ENCODE measurements at places on chromosomes 1 and 21.

GRCh38 chr1:56494306-56494705 lies 85.1 kb downstream of the PLPP3 start:
- DNase-seq, result no peak

DNA sequence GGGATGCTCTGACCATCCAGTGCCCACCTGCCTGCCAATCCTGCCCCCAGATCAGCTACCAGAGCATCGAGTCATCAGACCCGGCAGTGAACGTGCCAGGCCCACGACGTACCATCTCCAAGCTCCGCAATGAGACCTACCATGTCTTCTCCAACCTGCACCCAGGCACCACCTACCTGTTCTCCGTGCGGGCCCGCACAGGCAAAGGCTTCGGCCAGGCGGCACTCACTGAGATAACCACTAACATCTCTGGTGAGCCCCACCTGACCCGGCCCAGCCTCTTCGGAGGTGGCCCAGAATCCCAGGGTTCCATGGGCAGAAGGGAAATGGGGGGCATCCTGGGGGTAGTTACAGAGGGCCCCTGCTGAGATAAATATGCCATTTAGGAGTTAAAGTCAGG lies 43.1 kb downstream of the PTPRU start:
- no peak for DNase-seq

DNA sequence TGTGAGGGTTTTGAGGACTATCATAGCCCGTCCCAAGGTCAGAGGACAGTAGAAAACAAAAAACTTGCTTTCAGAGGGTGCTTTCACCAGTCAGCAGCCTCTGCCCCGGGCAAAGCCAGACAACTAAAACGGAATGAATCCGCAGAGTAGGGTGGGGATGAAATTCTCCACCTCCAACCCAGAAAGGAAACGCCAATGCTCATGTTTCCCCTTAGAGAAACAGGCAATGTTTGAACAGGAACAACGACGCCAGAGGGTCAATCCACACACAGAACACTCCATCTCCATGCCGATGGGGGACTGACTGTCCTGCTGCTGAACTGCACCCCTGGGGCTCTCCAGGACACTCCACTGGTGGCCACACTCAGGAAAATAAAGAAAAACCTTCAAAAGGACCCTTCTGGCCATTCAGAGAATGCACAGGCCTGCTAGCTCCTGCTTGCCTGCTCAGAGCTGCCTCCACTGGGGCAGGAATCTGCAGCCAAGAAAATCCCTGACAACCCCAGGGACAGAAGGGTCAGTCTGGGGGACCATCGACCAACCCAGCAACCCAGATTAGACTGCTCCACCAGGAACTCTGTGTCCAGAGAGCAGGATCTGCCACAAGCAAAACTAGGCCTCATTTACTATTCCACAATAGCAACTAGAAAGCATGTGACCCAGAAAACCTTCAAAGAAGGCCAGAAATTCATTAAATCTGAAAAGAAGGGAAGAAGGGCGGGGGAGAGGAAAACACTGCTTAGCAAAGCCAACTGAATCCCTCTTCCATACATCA lies 116.0 kb downstream of the TOMM20 start:
- no peak for DNase-seq

- DNase-seq, result no peak
These were observed 112.5 kb downstream of the CSMD2 start for GRCh38 chr1:34052565-34052964.

- no peak for DNase-seq
These were observed 90.1 kb downstream of the PLXNA2 start for GRCh38 chr1:208154040-208154439.

DNA sequence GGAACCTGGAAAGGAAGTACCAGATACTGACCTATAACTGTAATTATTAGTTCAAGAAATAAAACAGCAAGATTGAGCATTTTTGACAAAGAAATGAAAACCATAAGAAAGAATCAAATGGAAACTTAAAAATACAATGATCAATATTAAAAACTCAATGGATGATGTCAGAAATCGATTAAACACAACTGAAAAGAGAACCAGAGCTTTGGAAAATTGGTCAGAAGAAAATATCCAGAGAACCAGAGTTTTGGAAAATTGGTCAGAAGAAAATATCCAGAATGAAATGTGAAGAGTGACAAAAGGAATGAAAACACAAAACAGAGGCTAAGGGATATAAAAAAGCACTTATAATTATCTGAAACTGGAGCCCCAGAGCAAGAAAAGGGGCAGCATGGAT lies 438.6 kb downstream of the AJAP1 start:
- no peak for DNase-seq

DNA sequence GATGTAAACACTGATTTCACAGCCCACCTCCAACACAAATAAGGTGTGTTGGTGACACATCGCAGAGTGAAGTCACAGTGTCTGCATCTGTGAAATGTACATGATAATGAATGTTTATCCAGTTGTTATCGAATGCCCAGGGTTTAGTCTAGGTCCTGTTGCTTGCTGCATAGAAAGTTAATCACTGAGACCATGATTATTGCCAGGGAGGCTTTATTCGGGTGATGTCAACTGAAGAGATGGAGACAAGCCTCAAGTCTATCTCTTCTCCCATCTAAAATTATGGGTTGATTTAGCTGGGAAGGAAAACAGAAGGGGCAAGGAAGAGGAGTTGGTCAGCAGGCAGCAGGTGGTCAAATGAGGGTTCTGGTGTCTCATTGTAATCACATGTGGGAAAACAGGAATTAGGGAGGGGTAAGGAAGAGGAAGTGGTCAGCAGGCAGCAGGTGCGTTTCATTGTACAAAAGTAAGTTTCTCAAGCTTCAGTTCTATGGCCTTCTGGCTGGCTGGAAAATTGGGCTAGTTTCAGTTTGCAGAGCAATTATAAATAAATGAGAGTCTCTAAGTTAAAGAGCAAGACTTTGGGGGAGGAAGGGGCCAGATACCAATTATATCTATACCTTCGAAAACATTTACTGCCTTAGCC lies 146.3 kb upstream of the DNAH14 start:
- no peak for DNase-seq

- DNase-seq, result no peak
These were observed 779 bp downstream of the PCP4L1 start for GRCh38 chr1:161259345-161259702.

DNA sequence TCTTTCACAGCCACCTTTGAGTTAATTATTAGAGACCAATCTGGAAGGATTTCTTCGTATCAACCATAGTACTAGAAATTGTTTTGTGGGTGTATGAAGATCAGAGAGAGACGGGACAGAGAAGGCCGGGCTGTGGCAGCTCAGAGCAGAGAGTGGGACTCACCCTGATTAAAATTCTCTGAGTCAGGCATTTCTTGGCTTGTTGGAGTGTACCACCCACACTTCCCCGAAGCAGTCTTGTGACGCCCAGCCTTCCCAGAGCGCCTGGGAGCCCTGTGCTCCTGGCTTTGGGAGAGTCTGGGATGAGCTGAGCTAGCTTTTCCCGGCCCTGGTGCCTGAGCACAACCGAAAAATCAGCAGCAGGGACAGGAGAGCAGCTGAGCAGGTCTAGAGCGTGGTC lies 19.4 kb downstream of the PLEKHM2 start:
- no peak for DNase-seq

- no peak for DNase-seq
These were observed 33.3 kb upstream of the DUSP10 start for GRCh38 chr1:221775206-221775605.
